ENCODE measurements at places on chromosomes 11 and 22.

GRCh38 chr11:92269021-92269420 lies 44.4 kb downstream of the FAT3 start:
- DNase-seq, result no peak

- no peak for DNase-seq
These were observed 30.6 kb upstream of the TSKU start for GRCh38 chr11:76752321-76753143.

DNA sequence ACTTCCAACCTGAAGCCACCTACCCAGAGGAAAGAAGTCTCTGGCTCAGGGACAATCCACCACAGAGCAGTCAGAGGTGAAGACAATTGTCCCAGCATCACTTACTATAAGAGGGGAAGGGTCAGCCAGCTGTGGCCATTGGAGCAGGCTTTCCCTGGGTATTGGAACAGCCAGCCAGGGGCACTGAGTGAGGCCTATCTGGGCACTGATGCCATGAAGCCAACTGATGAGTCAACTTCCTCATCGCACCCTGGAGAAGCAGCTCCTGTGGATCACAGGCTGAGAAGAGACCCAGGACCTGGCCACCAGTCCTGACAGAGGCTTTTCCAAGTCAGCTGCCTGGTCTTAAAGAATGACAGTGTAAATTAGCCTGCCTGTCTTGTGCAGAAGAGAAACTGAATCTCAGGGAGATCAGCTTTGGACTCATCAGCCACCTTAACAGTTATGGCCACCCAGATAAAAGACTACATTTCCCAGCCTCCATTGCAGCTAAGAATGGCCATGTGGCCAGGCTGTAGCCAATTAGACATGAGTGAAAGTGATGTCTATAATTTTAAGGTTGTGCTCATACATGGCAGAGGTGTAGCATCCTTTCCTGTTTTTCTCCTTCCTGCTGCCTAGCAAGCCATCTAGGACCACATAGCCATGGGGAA lies 19.0 kb downstream of the CHST1 start:
- no peak for DNase-seq

DNA sequence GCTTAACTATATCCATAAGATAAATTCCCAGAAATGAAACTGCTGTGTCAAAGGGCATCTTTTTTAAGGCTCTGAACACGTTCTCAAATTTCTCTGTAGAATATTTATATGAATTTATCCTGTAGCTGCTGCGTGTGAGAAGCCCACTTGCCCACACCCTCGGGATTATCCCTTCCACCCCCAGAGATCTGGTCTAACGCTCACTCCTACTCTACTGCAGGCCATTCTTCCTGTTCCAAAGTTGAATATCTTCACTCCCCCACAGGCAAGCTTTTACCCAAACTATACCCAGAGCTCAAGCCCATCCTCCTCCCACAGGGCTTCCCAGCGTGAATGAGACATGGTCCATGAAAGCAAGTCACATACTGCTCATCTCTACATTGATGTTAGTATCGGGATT lies 24.9 kb downstream of the SIAE start:
- no peak for DNase-seq

DNA sequence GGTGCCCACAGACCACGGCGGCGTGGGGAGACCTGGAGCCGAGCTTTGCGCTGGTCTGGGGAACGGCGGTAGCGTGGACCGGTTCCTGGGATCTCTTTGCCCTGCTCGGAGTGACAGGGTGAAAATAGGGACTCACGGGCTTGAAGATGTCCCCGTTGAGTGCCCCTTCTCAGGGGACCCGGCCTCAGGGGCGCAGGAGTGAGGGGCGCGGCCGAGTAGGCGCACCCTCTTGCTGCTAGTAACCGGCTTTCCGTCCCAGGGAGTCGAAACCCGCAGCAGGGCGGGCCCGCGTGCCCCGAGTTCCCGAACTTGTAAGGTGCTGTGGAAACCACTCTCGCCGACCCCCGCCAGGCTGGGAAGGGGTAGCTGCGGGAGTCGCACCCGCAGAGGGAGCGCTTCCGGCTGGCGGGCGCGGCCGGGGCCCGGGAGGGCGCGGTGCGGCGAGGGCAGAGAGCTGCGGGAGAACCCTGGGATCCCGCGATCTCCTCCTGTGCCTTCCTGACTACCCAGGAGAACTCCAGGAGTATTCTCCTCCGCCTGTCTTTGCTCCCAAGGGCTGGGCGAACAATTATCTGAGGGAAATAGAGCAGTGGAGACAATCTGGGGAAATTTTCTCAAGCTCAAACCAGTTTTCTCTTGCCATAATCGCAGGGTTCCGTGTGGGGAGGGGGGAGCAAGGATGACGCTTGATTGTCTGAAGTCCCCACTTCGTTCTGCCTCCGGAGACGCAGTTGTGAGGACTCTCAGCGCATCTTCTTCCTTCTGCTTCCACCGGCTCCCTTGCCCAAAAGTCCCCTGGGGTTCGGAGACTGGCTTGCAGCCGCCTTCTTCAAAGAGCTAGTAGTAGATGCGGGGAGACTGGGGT lies 666 bp downstream of the NELL1 start:
- no peak for DNase-seq

DNA sequence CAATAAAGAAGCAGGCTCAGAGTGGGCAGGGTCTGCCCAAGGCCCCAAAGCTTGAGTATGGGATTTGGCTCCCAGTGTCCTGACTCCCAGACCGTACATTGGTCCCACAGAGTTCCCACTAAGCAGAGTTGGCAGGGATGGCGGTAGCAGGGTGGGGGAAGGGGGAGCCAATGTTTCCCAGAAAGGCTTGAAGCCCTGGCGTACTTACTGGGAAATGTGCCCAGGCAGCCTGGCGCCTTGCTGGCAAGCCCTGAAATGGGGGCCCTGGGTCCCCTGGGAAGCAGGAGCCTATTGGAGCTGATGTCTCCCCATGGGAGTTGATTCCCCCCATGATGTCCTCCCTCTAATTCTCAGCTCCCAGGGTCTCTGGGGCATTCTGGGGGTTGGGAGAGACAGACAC lies 9.3 kb downstream of the ARHGEF17 start:
- no peak for DNase-seq

DNA sequence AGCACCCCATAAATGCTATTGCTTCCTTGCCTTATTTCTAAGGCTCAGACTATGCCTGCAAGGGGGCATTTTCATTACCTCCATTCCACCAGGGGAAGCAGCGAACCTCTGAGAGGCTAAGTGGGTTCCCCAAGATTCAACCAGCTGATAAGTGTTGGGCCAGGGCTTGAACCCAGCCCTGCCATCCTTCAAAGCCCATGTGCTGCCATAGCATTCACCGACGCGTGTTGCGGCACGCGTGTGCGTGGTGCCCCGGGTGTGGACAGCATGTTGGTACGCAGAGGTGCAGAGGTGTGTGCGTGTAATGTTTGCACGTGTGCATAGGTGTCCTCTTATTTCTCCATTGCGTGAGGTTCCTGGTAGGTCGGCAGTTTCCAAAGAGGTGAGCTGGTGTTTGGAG lies 66.0 kb upstream of the PPARA start:
- DNase-seq, result no peak

GRCh38 chr11:27635567-27636037 lies 64.7 kb downstream of the BDNF start:
- DNase-seq, result no peak

- DNase-seq, result no peak
These were observed 95.5 kb downstream of the RPL27A start for GRCh38 chr11:8777907-8778767.

GRCh38 chr11:14242187-14242586 lies 116.8 kb downstream of the RRAS2 start:
- no peak for DNase-seq

DNA sequence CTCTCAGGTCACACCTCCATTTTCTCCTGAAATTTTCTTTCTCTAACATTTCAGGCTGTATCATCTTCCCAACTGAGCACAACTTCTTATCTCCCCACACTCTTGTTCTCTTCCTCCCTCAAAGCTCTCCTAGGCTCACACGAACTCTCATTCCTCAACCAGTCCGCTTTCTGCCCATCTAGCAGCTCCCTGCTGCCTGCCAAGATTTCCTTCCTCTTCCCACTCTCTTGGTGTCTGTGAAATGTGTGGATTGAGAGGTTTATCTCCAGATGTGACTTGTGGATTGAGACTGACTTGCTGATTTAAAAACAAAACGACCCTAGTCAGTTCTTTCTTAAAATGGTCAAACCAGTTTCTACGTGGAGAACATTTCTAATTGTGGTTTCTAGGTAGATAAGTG lies 106.3 kb downstream of the MTNR1B start:
- no peak for DNase-seq

DNA sequence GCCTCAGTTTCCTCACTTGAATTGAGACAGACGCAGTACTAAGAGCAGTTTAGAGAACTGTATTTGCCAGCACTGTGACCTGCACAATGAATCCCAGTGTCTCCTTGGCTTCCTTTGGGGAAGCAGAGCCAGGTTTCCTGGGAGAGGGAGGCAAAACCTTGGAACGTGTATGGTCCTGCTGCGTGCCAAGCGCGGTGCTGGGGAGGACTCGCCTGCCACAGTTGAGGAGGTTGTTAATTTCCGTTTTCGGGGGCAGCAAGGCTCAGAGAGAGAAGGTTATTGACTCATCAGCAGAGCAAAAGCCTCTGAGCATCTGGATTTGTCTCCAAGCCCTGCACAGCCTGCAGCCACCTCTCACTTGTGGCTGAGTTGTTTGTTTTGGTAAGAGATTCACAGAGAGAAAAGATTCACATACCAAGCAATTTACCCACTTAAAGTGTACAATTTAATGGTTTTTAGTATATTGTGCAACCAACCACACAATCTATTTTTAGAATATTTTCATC lies 10.8 kb downstream of the SYT12 start:
- no peak for DNase-seq

DNA sequence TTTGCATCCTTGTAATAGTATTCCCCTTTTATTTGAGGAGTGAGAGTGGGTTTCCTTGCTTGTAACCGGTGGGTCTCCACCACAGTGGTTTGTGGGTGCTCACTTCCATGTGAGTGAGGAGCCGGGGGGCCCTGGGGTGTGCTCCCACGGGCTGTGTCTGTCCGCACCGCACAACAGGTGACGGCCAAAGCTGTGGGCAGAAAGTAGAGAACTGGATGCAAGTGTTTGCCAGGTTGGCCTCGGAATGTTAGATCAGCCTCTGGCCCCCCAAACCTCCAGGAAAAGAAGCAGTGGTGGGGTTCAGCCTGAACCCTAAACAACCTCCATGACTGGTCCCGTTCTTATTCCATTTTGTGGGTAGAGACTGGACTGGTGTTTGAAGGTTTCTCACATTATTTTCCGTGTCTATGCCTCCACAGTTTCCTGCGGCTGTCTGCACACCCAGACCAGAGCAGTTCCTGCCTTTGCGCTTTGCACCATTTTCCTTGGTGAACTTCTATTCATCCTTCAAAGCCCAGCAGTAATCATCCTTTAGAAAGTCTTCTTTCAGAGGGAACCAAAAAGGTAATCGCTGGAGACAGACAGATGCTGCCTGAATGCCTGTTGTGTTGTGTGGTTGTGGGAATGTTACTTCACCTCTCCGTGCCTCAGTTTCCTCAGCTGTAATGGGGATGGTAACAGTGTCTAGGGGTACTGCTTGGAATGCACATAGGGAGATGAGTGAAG lies 77.2 kb downstream of the MYEOV start:
- DNase-seq, result no peak

- no peak for DNase-seq
These were observed 46.3 kb upstream of the CADM1 start for GRCh38 chr11:115550291-115551059.

- no peak for DNase-seq
These were observed 664.2 kb upstream of the FAT3 start for GRCh38 chr11:91560434-91560833.

- no peak for DNase-seq
These were observed 37.6 kb downstream of the RIBC2 start for GRCh38 chr22:45450921-45451651.
